ENCODE measurements at places on chromosomes 16 and 17.

GRCh38 chr16:58614860-58615259 is 14.8 kb downstream of the CNOT1 start:
- DNase-seq, result no peak

DNA sequence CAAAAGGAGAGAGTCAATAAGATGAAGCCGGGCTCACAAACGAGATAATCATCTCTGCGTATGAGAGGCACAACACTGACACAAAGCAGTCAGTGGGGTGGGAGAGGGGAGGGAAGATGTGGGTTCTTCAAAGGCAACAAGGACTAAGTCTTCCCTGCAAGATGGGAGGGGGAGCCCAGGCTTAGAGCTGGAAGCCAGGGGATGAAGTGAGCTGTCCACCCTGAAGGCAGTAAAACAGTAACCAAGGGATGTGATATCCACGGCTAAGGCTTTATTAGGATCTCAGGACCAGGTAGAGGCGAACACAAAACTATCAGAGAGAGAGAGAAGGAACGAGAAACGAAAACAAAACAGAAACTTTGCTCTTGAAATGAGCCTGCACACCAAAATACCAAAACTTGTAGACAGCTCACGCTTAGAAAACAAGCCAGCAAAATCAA is 115.9 kb downstream of the DYNLRB2 start:
- DNase-seq, result no peak

- DNase-seq, result no peak
Observed at GRCh38 chr16:72677662-72678447, 370.1 kb downstream of the ZFHX3 start.

- DNase-seq, result peak; percentile 86
Observed at GRCh38 chr16:79653373-79653891, 52.9 kb upstream of the MAF start.

DNA sequence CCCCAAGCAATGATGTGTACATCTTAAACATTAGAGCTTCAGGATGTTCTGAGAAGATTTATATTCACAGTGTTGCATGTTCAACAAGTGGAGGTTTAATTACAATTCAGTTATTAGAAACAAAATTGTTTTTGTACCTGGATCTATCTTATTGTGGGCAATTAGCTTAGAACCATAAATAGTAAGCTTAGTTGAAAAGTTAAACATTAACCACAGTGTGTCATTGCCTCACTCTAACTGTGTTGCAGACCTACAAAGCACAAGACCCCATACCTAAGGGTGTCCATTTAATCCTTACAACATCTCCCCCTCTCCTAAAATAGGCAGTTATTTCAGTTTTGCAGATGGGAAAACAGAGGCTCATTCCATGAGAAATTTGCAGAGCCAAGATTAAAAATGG is 632.0 kb upstream of the SOX9 start:
- no peak for DNase-seq

- DNase-seq, result no peak
Observed at GRCh38 chr17:5238333-5238732, 3.7 kb upstream of the SCIMP start.

- DNase-seq, result no peak
Observed at GRCh38 chr17:43936434-43936833, 5.8 kb downstream of the PPY start.

- peak; percentile 20 for DNase-seq
Observed at GRCh38 chr16:6032438-6032837, 934.8 kb upstream of the EEF2KMT start.

- peak; percentile 14 for DNase-seq
Observed at GRCh38 chr17:63881935-63882601, at the start of gene GH2. Gene GH2, minus strand, starts transcription at chr17:63881944. Its CDS starts 143 bp downstream, at chr17:63881801.

- DNase-seq, result no peak
Observed at GRCh38 chr17:35900280-35900679, 20.1 kb upstream of the CCL5 start.
